ENCODE measurements at places on chromosomes 11 and 22. TPM values are rescaled to one million over a fixed set of nuclear protein-coding genes. Genes with fewer than 3 reads are reported as not detected.

Gene CCDC87
- total RNA-seq = 0.11 TPM

Gene IGSF9B
- total RNA-seq = 279 TPM

Gene RFPL3
- not detected for total RNA-seq

Gene SPTBN2
- total RNA-seq = 0.37 TPM

Gene MS4A15
- not detected for total RNA-seq

Gene TRIM48
- total RNA-seq = not detected

Gene TRPC6
- not detected for total RNA-seq

Gene POLR2F
- total RNA-seq = 95.1 TPM

Gene PANX2
- total RNA-seq = 2.5 TPM

Gene MMP12
- not detected for total RNA-seq

Gene CSF2RB
- 4.8 TPM for total RNA-seq

Gene SOX10
- not detected for total RNA-seq

Gene UBQLN3
- 0.34 TPM for total RNA-seq

Gene P2RY2
- not detected for total RNA-seq
